8988T (cell line): ENCODE measurements at places on chromosomes 11 and 22.

DNA sequence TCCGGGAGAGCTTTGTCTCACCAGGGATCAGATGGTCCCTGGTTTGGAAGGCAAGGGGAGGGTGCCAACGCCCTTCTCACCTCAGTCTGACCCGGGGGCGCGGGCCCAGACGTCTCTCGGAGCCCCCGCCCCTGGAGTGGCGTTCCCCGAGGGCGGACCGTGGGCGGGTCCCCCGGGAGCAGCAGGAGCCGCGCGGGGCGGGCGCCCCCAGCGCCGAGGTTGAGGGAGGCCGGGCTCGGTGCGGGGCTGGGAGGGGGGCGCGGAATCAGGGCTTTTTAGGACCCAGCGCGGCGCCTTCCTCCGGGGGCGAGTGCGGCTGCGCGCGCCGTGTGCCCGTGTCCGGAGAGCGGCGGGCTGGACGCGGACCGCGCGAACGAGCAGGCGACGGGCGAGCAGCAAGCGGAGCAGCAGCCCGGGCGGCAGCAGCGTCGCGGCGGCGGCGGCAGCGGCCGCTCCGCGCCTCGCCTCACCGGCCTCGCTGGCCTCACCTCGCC is at the start of gene KCNC1:
Gene KCNC1 (plus strand): TSS at position 364 of the 494 bp plus-strand sequence. CDS start 1,222 bp downstream, outside the sequence.
- peak; percentile 98 for DNase-seq

GRCh38 chr22:34986523-34986922 is 79.4 kb upstream of the ISX start:
- DNase-seq: no peak

GRCh38 chr11:370070-370941 is 1.0 kb downstream of the B4GALNT4 start:
- peak; percentile 75 for DNase-seq

GRCh38 chr11:111765320-111765983 is 737 bp downstream of the PPP2R1B start:
- DNase-seq: peak; percentile 53

DNA sequence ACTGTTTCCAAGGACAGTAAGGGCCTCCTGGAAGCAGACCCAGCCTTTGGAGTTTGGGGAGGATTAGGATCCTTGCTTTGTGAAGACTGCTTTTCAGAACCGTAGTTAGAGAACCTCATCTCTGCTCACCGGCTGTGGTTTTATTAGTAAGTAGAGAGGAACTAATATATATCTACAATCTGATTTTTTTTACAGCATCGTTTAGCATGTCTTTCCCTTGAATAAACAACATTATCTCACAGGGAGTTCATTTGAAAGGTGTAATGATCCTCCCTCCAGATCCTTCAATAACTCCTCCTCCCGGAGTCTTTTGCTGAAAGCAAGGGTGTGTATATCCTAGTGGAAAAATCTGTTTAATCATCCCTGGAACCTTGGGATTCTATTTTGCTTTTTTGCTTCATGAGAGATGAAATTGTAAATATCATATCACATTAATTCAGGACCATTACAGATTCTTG is 132.7 kb downstream of the DBX1 start:
- no peak for DNase-seq

- no peak for DNase-seq
Observed at GRCh38 chr11:61730240-61730994, 22.0 kb upstream of the MYRF start.

GRCh38 chr11:24760681-24761080 is 263.8 kb downstream of the LUZP2 start:
- no peak for DNase-seq

GRCh38 chr11:72084965-72085364 is 4.3 kb downstream of the LRRC51 start:
- DNase-seq: no peak

DNA sequence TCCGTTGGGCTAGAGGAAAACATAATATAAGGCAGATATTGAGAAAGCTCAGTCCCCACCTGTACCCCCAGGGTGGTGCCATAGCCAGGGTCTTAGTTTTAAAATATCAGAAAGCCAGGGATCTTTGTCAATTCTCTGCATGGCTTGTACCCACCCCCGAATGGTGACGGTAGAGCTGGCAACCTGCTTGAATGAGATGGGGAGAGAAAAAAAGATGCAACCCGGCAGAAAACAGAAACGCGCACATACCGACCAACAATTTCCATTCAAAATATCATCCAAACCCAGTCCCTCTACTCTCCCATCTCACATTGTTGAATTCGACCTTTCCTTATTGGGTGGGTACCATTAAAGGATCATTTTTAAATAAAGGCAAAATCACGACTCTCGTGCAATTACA is 543.9 kb downstream of the MIAT start:
- no peak for DNase-seq

DNA sequence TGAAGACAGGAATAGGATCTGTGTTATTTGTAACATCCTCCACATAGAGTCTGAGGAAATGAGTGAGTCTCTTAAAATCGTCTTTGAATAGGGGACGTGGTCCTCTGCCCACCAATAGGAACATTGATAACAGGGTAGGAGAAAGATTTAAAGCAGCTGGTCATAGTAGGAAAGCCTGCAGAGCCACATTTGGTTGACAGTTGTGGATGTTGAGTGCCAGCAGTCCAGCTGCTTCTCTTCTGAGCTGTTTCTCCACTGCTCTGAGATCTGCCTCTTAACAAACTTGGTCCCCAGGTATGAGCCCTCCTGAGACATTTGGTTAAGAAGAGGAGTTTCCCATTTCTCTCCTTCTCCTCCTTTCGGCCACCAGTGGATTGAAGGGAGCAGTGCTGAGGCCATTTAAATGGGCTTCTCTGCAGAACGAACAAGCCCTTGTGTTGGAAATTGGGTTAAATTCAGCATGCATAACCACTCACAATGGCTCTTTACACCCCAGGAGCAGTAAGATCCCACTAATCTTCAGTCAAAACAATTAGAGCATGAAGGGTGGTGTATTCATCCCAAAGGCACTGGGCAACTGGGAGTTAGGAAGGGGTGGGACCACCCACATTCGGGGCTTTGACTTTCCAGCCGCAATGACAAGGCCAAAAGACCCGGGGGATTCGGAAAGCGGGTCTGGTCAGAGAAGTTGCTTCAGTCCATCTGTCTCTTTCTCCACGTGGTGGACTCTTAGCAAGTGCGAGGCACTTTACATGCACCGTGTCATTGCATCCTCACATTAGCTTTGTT is 32.3 kb downstream of the MIAT start:
- DNase-seq: no peak

- no peak for DNase-seq
Observed at GRCh38 chr22:27803841-27804415, 2.4 kb upstream of the MN1 start.

DNA sequence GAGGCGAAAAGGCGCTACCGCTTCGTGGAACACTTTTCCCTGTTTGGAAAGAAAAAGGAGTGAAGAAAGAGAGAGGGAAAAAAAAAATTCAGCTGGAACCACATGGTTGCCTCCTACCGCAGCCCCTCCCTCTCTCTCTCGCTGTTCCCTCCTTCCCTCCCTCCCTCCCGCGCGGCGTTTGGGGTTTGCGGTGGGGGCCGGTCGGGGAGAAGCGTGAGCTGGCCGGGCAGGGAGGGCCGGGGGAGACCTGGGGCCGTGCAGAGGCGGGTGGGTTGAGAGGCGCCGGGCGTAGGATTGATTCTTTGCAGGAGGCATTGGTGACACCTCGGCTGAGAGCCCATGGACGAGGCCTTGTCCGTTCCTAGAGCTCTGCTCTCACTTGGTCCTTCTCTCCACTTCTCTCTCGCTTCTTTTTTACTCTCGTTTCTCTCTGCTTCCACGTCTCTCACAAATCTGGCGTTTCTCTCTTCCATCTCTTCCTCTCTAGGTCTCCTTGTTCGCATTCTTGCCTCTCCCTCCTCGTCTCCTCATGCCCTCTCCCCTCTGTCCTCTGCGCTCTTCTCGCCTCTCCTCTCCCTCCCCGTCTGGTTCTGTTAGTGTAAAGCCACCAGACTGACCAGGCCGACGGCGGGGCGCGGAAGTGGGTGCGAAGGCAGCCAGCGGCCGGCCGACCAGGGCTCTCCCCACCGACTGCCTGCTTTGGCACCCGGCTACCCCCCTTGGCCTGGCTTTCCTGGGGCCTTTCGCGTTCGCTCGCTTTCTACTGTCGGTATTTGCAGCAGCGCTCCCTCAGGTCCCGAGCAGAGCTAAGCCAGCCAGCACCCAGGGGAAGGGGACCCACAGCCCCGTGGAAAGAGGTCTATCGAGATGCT is at the start of gene CLMP:
Gene CLMP (minus strand): TSS at position 61 of the 872 bp plus-strand sequence. CDS start 308 bp downstream, outside the sequence.
- no peak for DNase-seq

DNA sequence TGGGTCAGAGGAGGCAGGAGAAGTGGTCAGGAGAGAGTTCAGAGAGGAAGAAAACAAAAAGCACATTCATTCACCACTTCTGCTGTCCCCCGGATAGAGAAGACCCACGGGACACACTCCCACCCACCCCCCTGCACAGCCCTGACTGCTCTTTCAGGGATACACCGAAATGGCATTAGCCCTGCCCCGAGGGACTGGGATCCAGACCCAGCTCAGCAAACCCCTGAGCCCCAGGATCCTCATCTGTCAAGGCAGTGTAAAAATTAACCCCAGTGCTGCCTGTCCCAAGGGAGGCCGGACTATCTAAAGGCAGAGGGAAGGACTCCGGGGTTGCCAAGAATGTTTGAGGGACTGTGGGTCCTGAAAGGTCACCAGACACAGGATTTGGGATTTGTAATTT is 31.2 kb downstream of the TPBGL start:
- DNase-seq: no peak

- DNase-seq: no peak
Observed at GRCh38 chr22:38104084-38104483, 6.4 kb downstream of the BAIAP2L2 start.

DNA sequence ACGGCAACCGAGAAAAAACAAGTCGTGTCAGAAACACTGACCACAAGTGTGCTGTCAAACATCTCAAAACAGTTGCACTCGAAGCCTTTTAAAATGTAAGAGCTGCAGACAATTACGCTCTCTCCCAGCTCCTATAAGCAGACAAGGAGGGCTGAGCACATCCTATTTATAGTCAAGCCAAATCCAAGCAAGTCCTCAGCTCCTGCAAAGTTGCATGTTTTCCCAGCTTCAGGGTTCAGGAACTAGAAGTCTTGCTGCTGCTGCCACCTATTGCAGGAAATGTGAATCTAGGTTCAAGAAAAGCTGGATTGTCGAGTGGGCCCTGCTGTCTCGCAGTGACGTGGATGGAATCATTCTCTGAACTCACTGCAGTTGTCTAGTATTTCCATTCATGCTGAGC is 15.5 kb downstream of the EFCAB6 start:
- no peak for DNase-seq

DNA sequence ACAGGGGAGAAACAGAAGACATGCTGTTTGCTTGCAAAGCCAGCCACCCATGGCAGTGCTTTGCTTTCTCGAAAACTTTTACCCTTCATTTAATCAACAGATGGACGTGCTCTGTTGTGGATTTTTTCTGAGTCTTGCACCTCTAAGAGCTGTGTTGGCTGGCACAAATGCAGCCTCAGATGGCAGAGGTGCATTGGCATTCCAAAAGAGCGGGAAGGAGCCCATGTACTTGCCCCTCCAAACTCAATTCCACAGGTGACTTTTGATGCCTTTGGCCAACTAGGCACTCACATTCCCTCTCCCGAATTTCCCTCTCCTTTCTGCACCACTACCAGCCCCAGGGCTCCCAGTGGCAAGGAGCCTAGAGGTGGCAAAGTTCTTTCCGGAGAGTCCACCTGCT is 1.2 kb downstream of the KIRREL3 start:
- no peak for DNase-seq

GRCh38 chr11:17864478-17864941 is 129.9 kb downstream of the KCNC1 start:
- DNase-seq: no peak

GRCh38 chr22:49116486-49117120 is 711.1 kb downstream of the BRD1 start:
- no peak for DNase-seq

- DNase-seq: no peak
Observed at GRCh38 chr22:42932857-42933484, 75.9 kb upstream of the ARFGAP3 start.

- DNase-seq: no peak
Observed at GRCh38 chr11:129544691-129545090, 169.0 kb downstream of the BARX2 start.

DNA sequence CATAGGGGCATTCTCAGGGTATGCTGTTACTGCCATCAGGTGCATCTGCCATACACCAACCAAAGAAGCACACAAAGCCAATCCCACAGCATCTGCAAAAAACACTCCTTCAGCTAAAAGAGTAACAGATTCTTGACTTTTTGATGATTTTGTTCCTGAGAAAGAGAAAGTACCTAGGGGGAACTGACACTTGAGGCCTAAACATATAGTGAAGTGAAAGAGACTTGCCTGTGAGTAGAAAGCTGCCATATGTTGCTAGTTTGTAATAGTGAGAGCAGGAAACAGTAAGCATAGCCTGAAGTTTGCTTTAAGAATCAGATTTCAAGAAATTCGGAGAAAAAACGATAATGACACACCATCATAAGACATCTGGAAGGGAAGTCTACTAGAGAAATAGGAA is 97.9 kb upstream of the CTSC start:
- DNase-seq: no peak

GRCh38 chr11:92922731-92923130 is 46.7 kb upstream of the MTNR1B start:
- no peak for DNase-seq

- DNase-seq: no peak
Observed at GRCh38 chr11:2813141-2813908, 72.2 kb downstream of the CDKN1C start.

DNA sequence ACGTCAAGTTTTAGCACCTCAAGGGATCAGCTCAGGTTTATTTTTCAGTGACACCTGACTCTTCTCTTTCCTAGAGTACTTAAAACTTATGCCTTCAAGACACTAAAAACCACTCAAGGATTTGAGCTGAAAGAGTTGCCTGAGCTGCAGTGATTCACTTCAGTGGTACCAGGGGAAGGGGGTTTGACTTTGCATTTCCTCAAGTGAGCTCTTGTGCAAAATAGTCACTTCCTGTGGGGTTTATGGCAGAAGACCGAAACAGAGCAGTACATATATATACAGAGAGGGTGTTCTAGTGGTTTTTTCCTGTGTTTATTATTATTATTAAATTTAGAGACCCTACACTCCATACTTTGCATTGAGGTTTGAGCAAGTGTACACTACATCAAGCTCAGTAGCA is 60.7 kb downstream of the DBX1 start:
- DNase-seq: no peak

- DNase-seq: no peak
Observed at GRCh38 chr11:111631666-111632039, 29.4 kb downstream of the SIK2 start.

GRCh38 chr11:99671808-99672409 is 651.2 kb downstream of the CNTN5 start:
- no peak for DNase-seq
